Hematopoietic multipotent progenitor cell treated with erythropoietin and hydrocortisone succinate and interleukin-3 and kit ligand, for 6 days (in vitro differentiated cells): ENCODE measurements at places on chromosomes 1 and 21.
A peak's percentile ranks its signal among the peaks of the same experiment; 100 is the strongest.

GRCh38 chr1:84425150-84425896 lies 27.0 kb downstream of the DNASE2B start:
- DNase-seq = no peak

- peak; percentile 82 for DNase-seq
Measured at GRCh38 chr1:54127594-54128300, 25.1 kb downstream of the CDCP2 start.

DNA sequence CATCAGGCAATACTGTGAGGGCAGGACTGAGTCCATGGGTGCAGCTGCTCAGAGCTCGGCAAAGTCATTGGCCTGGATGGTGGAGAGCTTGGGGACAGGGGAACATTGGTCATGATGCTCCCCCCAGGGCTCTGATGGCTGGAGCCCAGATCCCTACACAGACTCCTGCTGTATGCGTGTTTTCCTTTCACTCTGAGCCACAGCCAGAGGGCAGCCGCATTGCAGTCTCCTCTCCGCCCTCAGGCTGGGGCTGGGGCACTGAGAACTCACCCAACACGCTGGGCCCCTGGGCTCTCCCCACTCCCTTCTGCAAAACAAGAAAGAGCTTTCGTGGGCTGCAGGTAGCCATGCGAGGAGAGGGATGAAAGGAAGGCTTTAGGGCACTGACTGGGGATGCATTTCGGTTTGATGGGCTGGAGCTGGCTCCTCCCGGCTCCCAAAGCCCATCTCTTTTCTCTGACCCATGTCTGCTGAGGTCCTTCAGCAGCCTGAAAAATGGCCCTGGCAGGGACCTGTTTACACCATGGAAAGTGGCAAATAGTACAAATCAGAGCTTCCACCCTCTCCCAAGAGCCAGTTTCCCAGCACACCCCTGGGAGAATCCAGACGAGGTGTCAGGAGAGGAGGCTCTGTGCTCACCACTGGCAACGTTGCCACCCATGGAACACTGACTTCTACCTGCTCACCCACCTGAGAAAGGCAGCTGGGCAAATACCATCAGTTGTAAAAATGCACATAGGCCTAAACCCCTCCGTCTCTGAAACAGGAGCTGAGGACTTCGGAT lies 43.8 kb downstream of the CAPN2 start:
- DNase-seq = no peak

- DNase-seq = peak; percentile 82
Measured at GRCh38 chr1:1959840-1960479, 40.9 kb upstream of the TMEM52 start.

- DNase-seq = no peak
Measured at GRCh38 chr21:44505673-44506278, 34.2 kb downstream of the KRTAP10-1 start.
